ENCODE measurements at places on chromosomes 13 and 19.

DNA sequence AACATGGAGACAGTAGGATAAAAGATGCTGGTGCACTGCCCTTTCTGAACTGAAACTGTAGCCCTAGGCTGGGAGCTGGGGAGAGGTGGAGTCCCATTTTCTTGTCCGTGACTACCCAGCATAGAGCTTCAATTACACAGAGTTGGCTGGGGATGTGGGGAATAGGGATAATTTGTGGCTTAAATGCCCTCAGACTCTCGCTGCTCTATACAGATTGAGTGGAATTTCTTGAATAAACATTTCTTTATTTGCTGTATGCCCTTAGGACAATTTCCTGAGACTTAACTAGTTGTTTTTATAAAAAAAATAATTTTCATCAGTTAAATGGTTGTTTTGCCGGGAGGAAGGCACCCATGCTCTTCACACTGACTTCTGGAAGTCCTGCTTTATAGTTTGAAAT is 7.2 kb downstream of the IGFL2 start:
- DNase-seq: no peak

DNA sequence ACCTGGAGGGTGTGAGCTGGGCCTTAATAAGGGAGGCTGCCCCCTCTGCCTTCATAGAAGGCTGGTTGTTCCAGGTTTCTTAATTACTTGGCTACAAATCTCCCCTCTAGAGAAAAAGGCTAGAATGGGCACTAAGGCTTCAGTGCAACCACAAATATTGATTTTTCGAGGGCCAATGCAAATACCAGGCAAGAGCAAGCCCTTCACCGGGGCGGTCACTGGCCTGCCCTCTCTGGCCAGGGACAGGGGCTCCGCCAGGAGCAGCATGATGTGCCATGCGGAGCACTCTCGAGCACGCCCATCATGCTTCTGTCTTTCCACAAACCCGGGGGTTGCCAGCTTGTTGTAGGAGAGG is 127.8 kb upstream of the SPACA7 start:
- DNase-seq: no peak

GRCh38 chr19:48591021-48591420 is 15.5 kb upstream of the SPACA4 start:
- DNase-seq: no peak

- DNase-seq: no peak
These were observed 670.5 kb upstream of the ARGLU1 start for GRCh38 chr13:107238262-107238981.

DNA sequence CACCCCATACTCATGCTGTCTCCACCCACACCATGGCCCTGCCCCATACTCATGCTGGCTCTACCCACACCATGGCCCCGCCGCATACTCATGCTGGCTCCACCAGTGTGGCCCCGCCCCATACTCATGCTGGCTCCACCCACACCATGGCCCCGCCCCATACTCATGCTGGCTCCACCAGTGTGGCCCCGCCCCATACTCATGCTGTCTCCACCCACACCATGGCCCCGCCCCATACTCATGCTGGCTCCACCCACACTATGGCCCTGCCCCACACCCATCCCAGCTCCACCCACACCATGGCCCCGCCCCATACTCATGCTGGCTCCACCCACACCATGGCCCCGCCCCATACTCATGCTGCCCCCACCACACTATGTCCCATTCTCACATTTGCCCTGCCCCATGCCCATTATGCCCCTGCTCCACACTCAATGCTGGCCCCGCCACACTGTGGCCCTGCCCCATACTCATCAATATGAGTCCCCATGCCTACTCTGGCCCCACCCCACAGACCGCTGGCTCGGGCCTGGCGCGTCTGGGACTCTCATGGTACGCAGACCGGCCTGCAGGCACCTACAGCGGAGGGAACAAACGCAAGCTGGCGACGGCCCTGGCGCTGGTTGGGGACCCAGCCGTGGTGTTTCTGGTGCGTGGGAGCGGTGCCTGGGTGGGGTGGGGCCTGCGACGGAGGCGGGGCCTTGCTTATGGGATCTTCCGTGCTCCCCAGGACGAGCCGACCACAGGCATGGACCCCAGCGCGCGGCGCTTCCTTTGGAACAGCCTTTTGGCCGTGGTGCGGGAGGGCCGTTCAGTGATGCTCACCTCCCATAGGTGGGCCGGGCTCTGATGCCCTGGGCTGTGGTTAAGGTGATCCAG is 3.7 kb upstream of the ARHGAP45 start:
- no peak for DNase-seq

DNA sequence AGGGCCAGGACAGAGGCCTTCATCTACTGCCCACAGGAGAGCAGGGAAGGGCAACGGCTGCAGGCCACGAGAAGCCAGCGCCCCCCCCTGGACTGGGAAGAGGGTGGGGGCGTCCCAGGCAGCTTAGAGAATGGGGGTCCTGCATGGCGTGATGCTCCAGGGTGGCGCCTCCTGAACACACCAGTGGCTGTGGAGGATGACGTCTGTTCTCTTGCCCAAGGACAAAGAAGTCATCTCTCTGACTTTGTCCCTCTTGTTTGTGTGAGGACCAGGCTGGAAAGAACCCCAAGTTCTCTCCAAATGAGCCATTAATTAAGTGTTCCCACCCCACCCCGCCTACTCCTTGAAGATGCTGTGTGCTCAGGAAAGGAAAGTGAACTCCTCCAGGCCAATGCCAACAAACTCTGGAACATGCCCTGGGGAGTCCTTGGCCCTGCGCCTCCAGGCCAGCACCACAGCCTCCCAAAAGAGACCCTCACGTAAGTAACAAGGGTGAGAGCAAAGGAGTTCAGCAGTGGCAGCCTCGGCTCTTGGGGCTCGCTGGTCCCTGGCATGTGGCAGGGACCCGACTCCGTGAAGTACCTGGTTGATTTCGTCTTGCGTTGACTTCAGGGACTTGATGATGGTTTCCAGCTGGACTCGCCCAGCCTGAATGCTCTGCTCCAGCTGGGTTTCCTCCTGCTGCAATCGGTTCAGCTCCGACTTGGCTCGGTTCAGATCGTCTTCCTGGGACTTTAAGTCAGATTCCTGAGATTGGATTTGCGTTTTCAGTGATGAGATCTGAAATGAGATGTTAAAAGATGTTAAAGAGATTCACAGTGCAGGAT is 68.4 kb downstream of the EPS15L1 start:
- DNase-seq: no peak

DNA sequence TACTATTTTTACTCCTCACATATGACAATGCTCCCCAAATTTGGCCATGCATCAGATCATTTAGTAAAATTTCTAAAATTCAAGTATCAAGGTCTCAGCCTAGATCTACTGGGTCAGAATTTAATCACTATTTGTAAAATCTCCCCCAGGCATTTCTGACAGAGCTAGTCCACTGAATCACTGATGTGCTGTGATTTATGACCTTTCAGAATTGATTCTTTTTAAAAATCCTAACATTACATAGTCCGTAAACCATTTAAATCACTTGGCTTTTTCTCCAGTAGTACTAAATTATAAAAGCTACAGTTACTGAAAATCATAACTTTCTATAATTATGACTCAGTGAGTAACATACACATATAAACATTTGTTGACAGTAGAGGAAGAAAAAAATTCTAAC is 92.8 kb upstream of the RAP2A start:
- no peak for DNase-seq

DNA sequence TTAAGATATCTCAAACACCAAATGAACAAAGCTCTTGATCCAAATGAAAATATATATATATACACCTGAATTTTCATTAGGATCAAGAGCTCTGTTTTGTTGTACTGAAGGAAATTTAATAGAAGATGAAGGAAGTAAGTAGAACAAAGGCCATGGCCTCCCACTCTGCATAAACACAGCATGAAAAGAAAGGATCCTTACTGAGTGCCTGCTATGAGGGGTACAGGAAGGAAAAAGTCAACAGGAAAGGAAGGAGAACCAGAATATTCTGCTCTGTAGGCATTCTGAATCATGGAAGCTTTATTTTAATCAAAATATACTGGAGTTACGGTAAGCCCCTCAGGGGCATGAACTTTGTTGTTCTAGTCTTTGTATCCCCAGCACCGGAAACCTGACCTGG is 22.1 kb downstream of the TMTC4 start:
- no peak for DNase-seq

DNA sequence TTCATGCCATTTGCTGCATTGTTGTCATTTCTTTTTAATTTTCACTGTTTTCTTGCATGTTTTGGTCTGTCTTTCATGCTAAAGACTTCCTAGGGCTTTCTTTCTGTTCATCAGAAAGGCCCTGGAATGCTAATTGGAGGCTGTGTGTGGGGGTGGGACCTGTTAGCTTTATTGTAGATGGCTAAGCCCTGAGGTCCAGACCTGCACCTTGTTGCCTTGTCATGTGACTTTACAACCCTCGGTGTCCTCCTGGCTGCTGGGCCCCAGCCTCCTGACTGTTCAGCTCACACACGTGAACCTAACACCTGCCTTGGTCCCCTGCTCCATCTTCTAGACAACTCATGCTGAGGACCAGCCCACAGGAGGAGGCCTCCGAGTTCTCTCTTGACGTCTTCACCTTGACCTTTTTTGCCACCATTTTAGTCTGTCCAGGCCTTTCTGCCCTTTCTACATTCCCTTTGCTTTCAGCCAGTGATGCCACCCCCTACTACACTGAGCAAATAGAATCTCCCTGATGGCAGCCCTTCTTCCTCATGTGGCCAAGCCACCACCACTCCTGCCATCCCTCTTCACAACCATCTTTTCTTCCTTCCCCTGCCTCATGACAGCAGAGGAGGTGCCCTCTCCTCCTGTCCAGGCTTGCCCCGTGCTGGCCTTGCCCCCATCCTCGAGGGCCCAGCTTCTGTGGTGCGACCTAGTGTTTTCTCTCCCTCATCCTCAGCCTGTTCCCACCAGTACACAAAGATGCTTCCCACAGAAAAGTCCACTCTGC is 41.4 kb upstream of the GPI start:
- DNase-seq: no peak

GRCh38 chr13:111912991-111913760 is 153.8 kb upstream of the SOX1 start:
- DNase-seq: no peak

DNA sequence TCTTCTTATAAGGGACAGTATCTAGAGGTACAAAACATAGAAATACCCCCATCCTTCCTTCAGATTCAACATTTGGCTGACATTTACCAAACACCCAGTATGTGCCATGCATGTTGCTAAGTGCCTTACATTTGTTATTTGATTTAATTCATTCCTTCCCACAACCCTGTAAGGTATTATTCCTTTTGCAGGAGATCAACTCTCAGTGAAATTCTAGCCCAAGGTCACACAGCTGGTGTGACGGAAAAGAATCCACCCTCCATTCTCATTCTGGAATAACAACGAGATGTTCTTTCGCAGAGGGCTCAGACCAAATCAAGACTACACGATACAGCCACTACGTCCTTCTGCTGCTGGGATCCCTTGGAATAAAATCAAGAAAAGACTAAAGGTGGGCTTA is 67.8 kb downstream of the C13orf42 start:
- DNase-seq: no peak

- no peak for DNase-seq
These were observed 30.6 kb downstream of the GSX1 start for GRCh38 chr13:27822873-27823311.

GRCh38 chr19:5057860-5058259 is 88.9 kb downstream of the KDM4B start:
- no peak for DNase-seq

- DNase-seq: no peak
These were observed 778 bp downstream of the MUC16 start for GRCh38 chr19:9009431-9009830.

DNA sequence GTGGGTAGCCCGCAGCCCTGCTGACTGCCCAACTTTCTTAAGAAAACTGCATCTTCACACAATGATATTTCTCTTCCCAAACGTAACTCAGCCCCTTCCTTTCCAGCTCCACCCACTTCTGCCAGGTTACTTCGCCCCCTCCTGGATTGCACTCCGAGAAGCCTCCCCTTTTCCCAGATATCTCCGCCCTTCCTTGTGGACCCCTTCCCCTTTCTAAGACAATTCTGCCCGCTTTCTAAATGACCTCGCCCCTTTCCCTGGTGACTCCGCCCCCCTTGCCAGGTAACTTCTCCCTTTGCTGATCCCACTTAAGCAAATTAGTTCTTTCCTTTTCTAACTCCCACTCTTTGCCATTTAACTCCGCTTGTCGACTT is 2.6 kb downstream of the VSIG10L start:
- DNase-seq: no peak

GRCh38 chr13:113239986-113240385 is 30.6 kb downstream of the CUL4A start:
- no peak for DNase-seq

- DNase-seq: peak; percentile 74
These were observed 436 bp upstream of the BBC3 start for GRCh38 chr19:47231215-47232054.

- no peak for DNase-seq
These were observed 524.4 kb upstream of the SPRY2 start for GRCh38 chr13:80865329-80865728.

- no peak for DNase-seq
These were observed 838 bp downstream of the AKAP11 start for GRCh38 chr13:42272804-42273175.

- no peak for DNase-seq
These were observed 437.9 kb downstream of the KLF12 start for GRCh38 chr13:73696271-73696670.

- peak; percentile 24 for DNase-seq
These were observed 4.0 kb upstream of the GRIN3B start for GRCh38 chr19:996051-996838.
